ENCODE measurements at places on chromosomes 5 and 9.

GRCh38 chr5:50745221-50745910 lies 78.9 kb downstream of the PARP8 start:
- DNase-seq = no peak

GRCh38 chr5:157816682-157817386 lies 42.1 kb downstream of the CLINT1 start:
- no peak for DNase-seq

DNA sequence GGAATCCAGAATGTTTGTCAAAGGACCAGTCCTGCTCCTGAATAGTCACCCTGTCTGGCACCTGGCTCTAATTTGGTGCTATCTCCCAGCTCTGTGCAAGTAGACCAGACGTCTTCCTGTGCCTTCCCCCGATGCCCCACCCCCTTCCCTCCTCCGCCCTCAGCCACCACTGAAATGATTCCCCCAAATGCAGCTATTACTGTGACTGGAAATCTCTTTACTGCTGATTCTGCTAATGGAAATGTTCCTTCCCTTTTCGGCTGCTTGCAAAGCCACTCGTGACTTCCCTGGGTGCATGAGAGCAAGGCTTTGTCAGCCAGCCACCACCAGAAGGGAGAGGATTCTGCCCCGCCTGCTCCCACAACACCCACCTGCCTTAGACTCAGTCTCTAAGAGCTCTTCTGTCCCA lies 11.4 kb downstream of the ASTN2 start:
- no peak for DNase-seq

- DNase-seq = no peak
Observed at GRCh38 chr9:77975806-77976205, 55.8 kb downstream of the GNAQ start.

DNA sequence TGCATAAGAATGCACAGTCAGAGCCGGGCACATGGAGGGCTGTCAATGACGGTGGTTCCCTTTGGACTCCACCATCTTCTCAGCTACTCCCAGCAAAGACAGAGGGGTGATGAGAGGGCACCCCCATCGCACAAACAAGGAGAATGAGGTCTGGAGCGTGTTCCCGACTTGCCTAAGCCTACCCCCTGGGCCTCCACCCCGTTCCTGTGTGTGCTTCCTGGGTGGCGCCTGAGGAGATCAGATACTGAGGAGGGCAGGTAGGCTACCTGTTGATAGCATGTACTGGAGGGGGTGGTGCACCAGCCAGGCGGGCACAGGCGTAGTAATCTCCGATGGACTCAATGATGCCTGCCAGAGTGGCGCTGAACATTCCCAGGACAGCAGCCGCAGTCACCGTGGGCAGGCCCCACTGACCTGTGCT lies 4.1 kb downstream of the SLC23A1 start:
- no peak for DNase-seq

DNA sequence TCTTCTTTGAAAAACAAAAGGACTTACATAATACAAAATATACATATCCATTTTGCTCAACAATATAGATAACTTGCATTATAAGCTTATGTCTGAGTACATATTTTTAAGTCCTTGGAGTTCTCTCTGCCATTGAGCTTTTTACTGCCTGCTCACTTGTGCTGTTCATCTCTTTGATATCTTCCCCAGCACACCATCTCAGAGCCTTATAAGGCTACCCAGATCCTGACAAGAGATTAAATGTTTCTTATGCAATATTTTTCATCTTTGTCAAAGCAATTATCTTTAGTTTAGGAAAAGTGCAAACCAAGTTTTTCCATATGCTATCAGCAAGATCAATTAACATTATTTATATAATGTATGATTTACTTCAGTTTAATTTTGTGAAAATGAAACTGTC lies 60.7 kb upstream of the ITGA1 start:
- DNase-seq = no peak

DNA sequence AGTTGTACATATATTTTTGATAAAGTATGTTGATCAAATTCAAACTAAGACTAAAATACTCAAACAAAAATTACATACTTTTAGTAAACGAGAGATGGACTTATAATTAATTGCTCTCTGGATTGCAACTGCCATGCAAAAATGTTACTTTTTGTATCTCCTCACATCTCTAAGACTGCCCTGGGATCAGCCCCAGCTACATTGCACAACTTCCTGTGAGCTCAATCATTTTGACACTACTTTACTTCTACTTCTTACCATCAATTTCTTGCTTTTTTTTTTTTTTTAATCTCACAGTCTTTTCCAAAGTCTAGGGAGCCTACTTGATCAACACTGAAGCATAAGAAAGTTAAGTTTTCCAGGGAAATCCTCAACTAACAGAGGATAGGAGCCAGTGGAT lies 506.0 kb upstream of the CDH10 start:
- DNase-seq = no peak

GRCh38 chr5:53678981-53679660 lies 118.7 kb downstream of the NDUFS4 start:
- no peak for DNase-seq

- no peak for DNase-seq
Observed at GRCh38 chr9:113566016-113566711, 102.6 kb downstream of the RGS3 start.

- no peak for DNase-seq
Observed at GRCh38 chr5:138601444-138601843, 26.2 kb upstream of the HSPA9 start.

DNA sequence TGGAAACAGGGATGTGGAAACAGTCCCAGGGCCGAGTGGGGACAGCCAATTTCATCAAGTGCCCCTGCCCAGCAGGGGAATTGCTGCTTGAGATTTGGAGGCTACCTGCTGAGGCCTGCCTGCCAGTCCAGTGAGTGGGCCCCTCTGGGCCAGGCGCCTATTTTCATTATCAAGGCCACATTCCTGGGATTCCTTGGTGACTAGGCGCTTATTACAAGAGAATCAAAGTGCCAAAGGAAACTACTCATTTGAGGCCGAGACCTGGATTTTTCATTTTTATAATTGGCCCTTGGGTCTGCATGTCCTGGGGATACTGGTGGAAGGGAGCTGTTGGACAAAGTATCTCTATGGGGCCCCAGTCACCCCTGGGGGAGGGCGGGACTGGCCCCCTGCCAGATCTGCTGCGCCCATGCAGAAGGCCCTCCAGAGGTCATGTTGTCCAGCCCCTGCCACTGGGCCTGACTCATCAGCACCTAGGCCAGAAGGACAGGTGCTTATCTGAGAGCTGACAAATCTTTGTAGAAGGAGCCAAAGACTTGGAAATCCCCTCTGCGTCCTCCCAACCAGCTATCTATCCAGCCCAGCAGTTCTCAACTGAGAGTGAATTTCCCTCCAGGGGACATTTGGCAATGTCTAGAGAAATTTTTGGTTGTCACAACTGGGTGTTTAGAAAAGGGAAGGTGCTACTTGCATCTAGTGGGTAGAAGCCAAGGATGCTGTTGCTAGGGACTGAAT lies 45.6 kb downstream of the FOXI1 start:
- DNase-seq = no peak

GRCh38 chr5:4533457-4534105 lies 606.5 kb upstream of the ADAMTS16 start:
- no peak for DNase-seq

GRCh38 chr5:176959051-176959450 lies 47.5 kb downstream of the UIMC1 start:
- DNase-seq = no peak

- DNase-seq = no peak
Observed at GRCh38 chr5:96143450-96143849, 181.8 kb upstream of the ELL2 start.

DNA sequence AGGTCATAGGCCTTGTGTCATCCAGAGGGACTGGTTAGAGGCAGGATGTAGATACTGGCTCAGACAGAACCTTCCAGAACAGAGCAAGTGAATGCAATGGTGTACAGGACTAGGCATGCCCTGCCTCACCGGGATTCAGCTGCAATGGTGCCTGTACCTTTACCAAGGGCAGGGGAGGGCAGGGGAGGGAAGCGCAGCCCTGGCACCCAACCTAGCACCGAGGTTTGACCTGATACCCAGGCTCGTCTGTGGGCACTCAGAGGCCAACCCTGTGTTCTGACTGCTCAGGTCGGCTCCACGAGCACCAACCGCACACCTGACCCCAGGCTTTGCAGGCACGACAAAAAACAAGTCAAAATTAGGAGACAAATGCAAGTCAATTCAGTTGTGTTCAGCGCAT lies 47.3 kb upstream of the GFPT2 start:
- no peak for DNase-seq

DNA sequence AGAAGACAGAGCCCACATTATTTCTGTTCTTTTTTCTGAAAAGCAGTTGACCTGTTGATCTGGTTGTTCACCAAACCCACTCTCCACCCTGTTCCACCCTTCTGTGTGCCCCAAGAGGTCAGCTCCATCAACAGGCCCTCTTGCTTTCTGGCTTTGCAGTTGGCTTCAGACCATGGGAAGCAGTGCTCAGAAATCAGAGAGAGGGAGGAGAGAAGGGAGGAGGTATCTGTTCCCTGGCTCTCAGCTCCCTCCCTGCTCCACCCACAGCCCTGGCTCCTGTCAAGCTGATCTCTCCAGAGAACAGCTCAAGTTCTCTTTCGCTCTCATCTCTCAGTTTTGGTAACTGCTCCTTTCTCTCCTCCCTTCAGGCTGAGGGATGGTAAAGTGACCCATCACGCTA lies 144.2 kb upstream of the RAI14 start:
- no peak for DNase-seq

DNA sequence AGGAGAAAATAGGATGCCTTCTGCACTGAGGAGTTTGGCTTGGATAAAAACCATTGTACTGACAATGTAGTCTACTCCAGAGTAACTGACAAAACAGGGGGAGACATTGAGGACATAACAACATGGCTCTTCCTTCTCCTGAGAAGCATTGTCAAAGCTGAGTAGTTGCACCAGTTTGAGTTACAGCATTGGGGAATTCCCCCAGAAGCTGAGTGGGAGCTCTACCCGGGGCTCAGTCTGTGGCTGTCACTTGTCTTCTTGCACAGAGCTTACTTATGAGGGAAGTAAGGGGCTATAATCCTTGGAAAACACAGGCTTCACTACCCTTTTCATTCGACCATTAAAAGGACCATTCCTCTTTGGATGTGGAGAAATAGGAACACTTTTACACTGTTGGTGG lies 21.2 kb downstream of the HSPB3 start:
- no peak for DNase-seq
